Cortex of kidney (tissue), 1 donor: ENCODE measurements at places on chromosomes 6 and 20.

DNA sequence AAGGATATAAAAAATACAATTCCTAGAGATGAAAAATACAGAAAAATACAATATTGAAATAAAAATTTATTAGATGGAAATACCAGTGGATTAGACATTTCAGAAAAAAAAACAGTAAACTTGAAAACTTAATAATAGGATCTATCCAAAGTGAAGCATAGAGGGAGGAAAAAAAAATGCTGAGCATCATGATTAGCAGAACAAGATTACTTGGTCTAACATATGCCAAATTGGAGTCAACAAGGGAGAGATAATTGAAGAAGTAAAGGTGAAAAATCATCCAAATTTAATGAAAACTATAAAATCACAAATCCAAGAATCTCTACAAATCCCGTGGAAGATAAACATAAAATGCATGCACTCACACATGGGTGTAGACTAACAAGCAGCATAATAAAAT, 166.2 kb upstream of the BMP5 start:
- no peak for DNase-seq

DNA sequence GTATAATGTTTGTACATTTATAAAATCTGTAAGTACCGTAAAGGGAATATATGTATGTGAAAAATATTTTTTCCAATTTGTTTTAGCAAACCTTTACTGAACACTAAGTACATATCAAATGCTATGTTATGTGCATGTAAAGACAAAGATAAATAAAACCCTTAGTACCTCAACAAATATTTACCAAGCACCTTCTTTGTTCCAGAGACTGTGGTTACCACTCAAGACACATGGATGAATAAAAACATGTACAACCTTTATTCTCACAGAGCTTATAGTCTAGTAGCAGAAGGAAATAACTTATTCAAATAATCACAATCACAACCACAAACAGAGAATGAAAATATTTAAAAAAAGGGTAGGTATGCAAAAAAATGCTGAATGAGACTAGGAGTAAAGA, 17.5 kb downstream of the TMX4 start:
- DNase-seq: no peak

GRCh38 chr6:14819001-14819400, 426.9 kb upstream of the JARID2 start:
- no peak for DNase-seq

- DNase-seq: no peak
Measured at GRCh38 chr6:25066593-25066992, 130.8 kb upstream of the RIPOR2 start.

DNA sequence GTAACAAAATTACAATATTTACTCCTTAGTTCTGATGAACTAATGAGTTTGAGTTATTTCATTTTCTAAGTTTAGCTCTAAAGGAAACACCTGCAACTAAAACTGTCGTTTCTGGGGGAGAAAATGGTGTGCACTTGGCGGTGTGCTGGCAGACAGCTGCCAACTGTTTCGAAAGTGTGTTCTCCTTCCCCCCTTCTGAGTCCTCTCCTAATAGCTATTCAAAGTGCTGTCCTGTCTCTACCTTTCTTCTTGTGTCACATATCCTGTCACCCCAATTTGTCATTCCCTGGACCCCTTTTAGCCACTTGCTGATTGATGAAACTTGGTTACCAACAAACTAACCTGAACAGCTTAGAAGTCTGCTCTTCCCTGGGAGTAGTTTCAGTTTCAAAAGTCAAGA, 4.9 kb upstream of the UBE2J1 start:
- DNase-seq: no peak

- no peak for DNase-seq
Measured at GRCh38 chr20:63751471-63752271, 12.1 kb downstream of the SLC2A4RG start.

GRCh38 chr6:138593124-138593877, 94.0 kb upstream of the NHSL1 start:
- DNase-seq: no peak

GRCh38 chr20:52972190-52972937, at the start of gene TSHZ2:
TSHZ2 (plus strand) TSS chr20:52972358; CDS start chr20:52973294, 936 bp downstream.
- DNase-seq: no peak

DNA sequence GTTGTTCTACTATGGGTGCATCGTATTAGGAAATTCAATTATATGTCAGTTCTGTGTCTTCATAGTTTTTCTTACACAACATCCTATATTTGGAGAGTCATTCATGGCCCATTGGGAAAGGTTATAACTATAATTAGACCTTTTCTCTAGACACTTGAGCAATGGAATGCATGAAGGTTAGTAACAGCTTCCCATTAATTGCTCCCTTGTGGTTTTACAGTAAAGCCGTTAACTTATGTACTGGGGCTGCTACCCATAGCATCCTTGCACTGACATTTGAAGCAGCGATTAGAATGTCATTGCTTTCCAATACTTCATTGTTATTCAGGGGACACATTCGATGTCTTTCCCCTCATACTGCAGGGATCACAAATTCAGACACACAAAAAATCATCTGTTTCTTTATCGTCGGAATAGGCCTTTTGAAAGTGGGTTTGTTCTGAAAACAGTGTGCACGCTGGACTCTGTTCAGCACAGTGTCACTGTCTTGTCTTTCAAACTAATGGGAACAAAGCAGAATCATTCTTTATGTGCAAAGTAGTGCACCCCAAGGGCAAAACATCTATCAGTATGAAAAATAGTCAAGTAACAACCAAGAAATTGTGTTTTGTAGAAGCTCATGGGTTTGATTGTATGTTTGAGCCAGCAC, 634.3 kb upstream of the MAP3K7 start:
- DNase-seq: no peak

GRCh38 chr6:62367601-62368000, 81.6 kb upstream of the KHDRBS2 start:
- no peak for DNase-seq

DNA sequence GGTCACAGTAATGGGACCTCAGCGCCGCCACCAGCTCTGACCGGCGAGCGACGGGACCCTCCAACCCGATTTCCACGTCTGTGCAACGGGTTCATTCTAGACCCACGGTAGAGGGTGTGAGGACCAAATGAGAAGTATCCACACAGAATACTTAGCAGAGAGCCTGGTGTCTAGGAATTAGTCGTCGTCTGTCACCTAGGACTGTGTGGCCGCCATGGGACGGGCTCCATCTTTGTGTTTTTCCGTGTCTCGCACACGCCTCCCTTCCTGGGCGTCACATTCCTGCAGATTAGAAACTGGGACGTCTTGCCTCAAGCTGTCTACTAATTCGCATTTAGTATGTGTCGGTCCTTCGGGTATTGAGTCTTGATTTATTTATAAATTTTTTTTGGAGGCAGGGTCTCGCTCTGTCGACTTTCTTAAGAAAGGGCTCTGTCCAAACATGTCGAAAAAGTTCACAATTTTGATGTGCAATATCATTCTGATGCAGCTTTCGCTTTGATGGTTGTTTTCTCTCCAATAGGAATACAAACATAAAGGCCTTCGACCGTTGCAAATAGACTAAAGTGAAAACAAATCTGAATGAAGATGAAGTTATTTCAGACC, 563 bp downstream of the MGME1 start:
- DNase-seq: no peak

DNA sequence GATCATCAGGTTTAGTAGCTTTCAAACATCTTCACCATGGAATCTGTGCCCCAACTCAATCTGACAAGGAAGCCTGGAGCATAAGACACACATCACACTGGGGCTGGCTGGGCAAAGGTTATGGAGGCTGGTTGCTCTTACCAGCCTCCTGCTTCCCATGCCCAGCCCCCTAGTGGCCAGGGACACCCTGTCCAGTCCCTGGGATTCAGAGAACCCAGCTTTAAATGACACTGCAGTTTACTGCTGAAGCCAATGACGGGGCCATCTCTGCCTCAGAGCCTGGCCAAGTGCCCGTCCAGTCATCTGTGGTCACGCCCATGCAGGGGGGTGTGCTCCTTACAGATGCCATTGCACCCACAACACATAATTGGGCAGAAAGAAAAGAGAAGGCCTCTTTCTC, 272.9 kb downstream of the SMOC2 start:
- no peak for DNase-seq

DNA sequence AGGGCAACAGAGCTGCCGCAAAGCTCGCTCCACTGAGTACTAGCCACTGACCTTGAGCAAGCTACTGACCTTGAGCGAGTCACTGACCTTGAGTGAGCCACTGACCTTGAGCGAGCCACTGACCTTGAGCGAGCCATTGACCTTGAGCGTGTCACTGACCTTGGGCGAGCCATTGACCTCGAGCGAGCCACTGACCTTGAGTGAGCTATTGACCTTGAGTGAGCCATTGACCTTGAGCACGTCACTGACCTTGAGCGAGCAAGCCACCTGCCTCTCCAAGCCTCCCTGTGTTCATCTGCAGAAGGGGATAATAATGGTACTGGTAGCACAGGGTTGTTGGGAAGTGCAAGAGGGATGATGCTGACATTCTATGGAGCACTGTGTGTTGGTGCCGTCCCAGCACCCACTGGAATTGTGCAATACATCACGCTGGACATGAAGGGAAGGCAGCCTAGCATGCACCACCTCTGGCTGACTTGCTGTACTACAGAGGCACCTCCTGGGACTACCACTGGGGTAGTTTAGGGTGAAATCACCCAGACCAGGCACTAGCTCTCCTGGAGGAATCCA, 60.2 kb downstream of the CTCFL start:
- DNase-seq: no peak

- DNase-seq: no peak
Measured at GRCh38 chr6:142207265-142207877, 60.3 kb downstream of the VTA1 start.

GRCh38 chr6:55918639-55919038, 43.2 kb upstream of the BMP5 start:
- no peak for DNase-seq

GRCh38 chr6:39084506-39084905, 30.5 kb downstream of the SAYSD1 start:
- DNase-seq: no peak

DNA sequence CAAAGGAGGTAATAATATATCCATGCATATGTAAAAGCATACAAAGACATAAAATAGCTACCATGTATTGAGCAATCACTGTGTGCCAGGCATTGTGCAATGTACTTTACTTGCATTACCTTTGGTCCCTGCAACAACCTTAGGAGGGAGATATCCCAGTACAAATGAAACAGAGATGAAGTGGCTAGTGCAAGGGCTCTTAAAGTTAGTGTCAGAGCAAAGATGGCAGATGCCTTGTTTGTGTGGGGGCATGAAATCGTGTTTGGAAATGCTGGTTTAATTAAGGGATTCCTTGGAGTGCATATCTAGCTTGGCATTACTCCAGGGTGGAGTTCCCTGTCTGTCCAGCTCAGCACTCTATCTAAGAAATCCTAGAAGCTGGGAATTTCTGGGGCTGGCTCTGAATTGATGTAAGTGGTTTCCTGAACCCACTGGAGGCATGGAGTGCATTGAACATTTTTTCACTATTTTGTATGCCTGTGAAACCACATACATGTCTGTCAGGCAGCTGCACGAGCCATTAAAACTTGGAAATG, 9.8 kb downstream of the PAQR8 start:
- no peak for DNase-seq

- DNase-seq: no peak
Measured at GRCh38 chr6:30682143-30683117, 4.0 kb downstream of the PPP1R18 start.

- no peak for DNase-seq
Measured at GRCh38 chr6:112416866-112417265, 69.7 kb downstream of the RFPL4B start.

DNA sequence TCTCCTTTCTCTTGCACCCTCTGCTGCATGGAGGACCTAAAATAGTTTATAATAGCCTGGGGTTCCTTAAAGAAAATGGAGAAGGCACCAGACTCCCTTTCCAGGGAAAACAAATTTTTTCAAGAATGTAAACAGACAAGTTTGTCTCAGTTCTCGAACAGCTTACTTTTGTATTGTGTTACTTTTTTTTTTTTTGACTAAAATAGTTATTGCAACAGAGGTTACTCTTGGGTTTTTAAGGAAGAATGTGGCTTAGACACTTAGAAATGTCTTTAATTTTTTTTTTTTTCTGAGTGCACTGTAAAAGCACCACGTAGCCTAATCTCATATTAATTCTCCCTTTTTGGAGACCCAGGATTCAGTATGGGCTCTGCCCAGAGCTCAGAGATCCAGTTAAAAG, 148.7 kb upstream of the CARMIL1 start:
- DNase-seq: no peak

- no peak for DNase-seq
Measured at GRCh38 chr6:135318738-135319469, 137.8 kb downstream of the MYB start.

DNA sequence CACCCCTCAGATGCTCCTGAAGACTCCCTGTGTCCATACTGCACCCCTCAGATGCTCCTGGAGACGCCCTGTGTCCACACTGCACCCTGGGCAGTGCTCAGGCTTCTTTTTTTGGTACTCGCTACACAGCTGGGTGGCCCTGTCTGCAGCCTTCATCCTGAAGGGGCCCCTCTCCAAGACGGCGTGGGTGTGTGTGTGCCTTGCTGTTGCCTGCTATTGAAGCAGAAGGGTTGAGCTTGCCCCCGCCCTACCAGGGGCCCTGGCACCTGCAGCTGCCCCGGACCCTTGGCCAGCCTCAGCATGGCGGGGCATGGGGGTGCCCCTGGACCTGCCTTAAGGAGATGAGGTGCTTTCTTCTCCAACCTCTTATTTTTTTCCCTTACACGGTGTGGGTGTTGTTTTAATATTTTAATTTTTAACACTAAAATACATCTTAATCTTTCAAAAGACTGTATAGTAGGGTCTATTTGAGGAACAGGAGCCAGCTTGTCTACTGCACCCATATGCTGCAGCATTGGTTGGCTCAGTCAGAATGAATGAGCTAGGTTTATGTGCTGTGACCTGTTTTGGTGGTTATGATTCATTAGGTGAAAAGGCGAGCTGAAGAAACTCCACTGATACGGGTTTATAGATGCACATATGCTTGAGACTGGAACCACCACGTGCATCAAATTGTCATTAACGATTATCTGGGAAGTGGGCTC, 135.9 kb downstream of the AGPAT4 start:
- DNase-seq: no peak

DNA sequence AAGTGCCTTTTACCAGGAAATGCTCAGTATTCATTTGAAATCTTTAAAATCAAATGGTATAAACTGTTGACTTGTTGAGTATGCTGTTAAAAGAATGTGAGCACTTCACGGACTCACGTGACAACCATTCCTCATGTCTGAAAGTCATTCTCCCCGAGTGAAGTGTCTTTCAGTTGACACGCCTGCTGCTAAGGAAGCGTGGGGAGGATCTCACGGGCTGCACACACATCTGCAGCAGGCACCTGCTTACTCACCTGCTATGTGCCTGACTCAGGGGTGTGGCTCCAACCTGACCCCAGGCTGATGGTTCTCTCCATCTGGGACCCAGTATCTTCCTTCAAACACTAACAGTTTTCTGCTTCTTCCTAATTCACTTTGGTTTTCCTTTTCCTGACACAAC, 32.7 kb downstream of the WDR27 start:
- DNase-seq: no peak

- no peak for DNase-seq
Measured at GRCh38 chr6:167826230-167826895, 348 bp upstream of the AFDN start.
